ENCODE measurements at places on chromosomes 16 and 17. TPM values are rescaled to one million over a fixed set of nuclear protein-coding genes. Genes with fewer than 3 reads are reported as not detected.

SRR gene
- 11.7 TPM for total RNA-seq

PTGES3L gene
- total RNA-seq, result not detected

KRT33A gene
- total RNA-seq, result not detected

WNT3 gene
- total RNA-seq, result 0.14 TPM

CDRT15 gene
- not detected for total RNA-seq

NPIPB8 gene
- not detected for total RNA-seq

- peak overlapping the region; percentile 90 for H3K27ac ChIP-seq
- peaks cover 95% of the 10 kb centered on the region for H3K4me1 ChIP-seq
- no peaks in the 10 kb centered on the region for H3K36me3 ChIP-seq
These were observed 18.8 kb downstream of the CDC42EP4 start for GRCh38 chr17:73293031-73293430.

DNA sequence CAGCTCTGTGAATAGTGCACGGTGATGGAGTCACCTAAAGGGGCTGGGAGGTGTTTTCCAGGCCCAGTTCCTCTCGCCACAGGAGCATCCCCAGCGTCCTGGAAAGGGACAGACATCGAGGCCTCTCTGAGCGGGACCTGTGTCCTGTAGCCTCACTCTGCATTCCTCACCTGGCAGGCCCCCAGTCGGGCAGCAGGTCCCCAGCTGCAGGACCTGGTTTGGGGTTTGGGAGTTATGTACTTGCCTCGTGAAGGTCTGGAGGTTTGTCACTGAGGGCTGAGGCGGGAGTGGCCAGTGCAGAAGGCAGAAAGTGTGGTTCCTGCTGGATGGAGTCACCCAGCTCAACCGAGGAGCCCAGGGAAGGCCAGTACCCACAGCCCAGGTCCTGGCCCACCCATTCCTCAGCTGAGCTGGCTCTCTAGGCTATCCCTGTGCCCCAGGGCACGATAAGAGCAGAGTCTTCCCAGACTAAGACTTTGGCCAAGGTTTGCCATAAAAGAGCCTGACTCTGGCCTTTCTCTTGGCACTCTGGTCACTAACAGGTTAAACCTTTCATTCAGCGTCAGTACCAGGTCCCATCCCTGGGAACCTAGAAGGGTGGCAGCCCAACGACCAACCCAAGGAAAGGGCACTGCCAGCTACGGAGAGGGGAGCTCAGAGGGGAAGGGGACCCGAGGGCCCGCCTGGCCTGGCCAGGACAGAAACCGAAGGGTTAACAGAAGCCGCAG lies 24.4 kb downstream of the TBX4 start:
- no peak overlapping the region for H3K4me3 ChIP-seq
- no peak overlapping the region for H3K27ac ChIP-seq
- no peaks in the 10 kb centered on the region for H3K4me1 ChIP-seq
- peaks cover 41% of the 10 kb centered on the region for H3K27me3 ChIP-seq
- no peaks in the 10 kb centered on the region for H3K36me3 ChIP-seq

DNA sequence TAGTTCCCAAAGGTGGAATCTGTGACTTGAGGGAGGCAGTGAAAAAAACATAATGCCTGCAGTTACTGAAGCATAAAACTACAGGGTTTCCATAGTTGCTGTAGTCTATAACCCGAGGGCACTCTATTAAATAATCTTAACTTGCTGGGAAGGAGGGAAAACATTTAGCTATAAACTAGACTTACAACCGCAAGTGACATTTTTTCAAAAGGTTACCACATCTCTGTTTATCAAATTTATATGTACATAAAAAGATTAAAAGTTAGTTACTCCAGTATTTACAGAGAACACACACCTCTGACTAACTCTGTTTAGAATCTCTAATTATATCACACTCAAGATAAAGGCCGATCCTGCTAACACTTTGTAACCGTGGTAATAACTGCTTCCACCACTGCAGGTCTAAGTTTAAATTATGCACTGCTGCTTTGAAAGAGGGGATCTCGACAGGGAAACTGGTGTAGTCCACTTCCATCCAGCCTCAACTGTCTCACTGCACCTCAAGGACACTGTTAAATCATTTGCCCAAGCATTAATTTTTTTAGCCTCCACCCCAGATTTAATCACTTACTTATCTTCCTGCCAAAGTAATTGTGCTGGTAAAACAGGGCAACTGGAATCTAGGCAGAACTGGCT lies 14.6 kb downstream of the KCNJ16 start:
- no peak overlapping the region for H3K4me3 ChIP-seq
- H3K36me3 ChIP-seq, result no peaks in the 10 kb centered on the region
- H3K4me1 ChIP-seq, result peaks cover 9% of the 10 kb centered on the region
- DNase-seq, result peak; percentile 59
- no peaks in the 10 kb centered on the region for H3K27me3 ChIP-seq

- no peak overlapping the region for H3K27ac ChIP-seq
- no peaks in the 10 kb centered on the region for H3K4me1 ChIP-seq
- H3K4me3 ChIP-seq, result no peak overlapping the region
- no peaks in the 10 kb centered on the region for H3K27me3 ChIP-seq
These were observed 183.1 kb upstream of the PSMD7 start for GRCh38 chr16:74113545-74113944.

- no peak for DNase-seq
- H3K4me3 ChIP-seq, result no peak overlapping the region
- H3K27me3 ChIP-seq, result peaks cover 6% of the 10 kb centered on the region
- H3K4me1 ChIP-seq, result no peaks in the 10 kb centered on the region
- H3K27ac ChIP-seq, result no peak overlapping the region
- no peaks in the 10 kb centered on the region for H3K36me3 ChIP-seq
These were observed 2.0 kb downstream of the CD79B start for GRCh38 chr17:63929860-63930766.

GRCh38 chr16:84176192-84177053 lies 10.4 kb downstream of the TAF1C start:
- H3K27ac ChIP-seq, result peak overlapping the region; percentile 3
- no peaks in the 10 kb centered on the region for H3K27me3 ChIP-seq

DNA sequence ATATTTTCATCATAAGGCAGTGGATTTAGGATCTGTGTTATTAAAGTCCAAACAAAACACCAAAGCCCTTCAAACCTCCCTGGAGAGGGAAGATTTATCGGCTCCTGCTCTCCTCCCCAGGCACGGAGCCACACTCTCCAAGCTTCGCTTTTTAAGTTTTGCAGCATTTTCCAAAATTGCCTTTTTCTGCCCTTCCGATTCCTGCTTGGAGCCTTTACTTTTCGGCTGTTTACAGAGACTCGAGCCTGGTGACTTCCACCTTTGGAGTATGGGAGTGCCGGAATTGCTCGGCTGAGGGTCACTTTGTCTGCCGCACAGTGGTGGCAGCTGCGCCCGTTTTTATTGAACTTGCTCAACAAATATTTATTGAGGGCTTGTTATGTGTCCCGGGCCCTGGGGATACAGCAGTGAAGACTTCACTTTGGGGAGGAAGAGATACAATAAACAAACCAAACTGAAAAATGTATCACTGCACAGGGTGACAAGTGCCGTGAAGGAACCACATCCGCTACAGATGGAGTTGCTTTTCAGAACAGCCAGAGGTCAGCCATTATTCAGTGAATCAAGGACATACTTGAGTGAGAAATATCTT lies 185.5 kb downstream of the NTN1 start:
- peaks cover 19% of the 10 kb centered on the region for H3K4me1 ChIP-seq
- H3K27me3 ChIP-seq, result no peaks in the 10 kb centered on the region
- H3K27ac ChIP-seq, result peak overlapping the region; percentile 52

Measured in stomach (tissue), 19 donors.